Left kidney (tissue), 8 donors: ENCODE measurements at places on chromosomes 4 and X. TPM values are rescaled to one million over a fixed set of nuclear protein-coding genes. Genes with fewer than 3 reads are reported as not detected.

EDNRA gene
- 88.5 TPM for polyA plus RNA-seq

TMEM154 gene
- polyA plus RNA-seq: 1.5 TPM

MMAA gene
- 14.2 TPM for polyA plus RNA-seq

CXorf49 gene
- not detected for polyA plus RNA-seq

NWD2 gene
- 0.23 TPM for polyA plus RNA-seq

HEPH gene
- 53.6 TPM for polyA plus RNA-seq

CT45A3 gene
- not detected for polyA plus RNA-seq

FAM184B gene
- 0.85 TPM for polyA plus RNA-seq

GPR143 gene
- 15.9 TPM for polyA plus RNA-seq

VEGFC gene
- 17.1 TPM for polyA plus RNA-seq

PAGE2 gene
- not detected for polyA plus RNA-seq

MSN gene
- 227 TPM for polyA plus RNA-seq

DNA sequence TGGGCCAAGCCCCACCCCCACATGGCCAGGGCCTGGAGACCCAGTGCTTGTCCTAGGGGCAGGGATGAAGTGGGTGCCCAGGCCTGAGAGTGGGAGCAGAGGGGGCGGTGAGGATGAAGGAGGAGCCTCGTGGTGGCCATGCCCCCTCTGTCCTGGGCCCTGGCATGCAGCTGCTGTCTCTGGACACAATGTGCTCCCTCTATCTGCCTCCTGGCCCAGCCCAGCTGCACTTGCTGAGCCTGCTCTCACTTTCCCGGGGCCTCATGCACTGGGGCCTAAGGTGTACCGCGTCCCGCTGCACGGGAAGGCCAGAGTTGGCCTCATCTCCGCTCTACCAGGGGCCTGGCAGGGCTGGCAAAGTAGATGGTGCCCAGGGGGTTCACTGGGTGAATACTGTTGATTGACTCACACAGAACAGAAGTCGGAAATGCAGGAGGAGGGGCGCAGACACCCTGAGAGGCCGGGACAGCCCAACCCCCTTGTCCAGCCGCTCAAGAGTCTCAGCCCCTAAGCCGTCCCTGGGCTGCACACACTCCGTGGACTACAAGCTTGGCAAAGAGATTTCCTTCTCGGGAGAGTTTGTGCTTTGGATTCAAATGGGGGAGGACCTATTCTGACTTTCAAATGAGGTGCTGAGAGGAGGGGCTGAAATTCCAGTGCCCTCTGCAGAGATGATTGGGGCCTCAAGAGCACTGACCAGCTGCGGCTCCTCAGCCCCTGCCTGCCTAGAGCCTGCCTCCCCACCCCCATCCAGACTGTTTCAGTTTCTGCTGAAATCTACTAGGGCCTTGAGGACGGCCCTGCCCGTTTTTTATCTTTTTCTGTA is 112.4 kb downstream of the PSAPL1 start:
- peak; percentile 70 for DNase-seq

DNA sequence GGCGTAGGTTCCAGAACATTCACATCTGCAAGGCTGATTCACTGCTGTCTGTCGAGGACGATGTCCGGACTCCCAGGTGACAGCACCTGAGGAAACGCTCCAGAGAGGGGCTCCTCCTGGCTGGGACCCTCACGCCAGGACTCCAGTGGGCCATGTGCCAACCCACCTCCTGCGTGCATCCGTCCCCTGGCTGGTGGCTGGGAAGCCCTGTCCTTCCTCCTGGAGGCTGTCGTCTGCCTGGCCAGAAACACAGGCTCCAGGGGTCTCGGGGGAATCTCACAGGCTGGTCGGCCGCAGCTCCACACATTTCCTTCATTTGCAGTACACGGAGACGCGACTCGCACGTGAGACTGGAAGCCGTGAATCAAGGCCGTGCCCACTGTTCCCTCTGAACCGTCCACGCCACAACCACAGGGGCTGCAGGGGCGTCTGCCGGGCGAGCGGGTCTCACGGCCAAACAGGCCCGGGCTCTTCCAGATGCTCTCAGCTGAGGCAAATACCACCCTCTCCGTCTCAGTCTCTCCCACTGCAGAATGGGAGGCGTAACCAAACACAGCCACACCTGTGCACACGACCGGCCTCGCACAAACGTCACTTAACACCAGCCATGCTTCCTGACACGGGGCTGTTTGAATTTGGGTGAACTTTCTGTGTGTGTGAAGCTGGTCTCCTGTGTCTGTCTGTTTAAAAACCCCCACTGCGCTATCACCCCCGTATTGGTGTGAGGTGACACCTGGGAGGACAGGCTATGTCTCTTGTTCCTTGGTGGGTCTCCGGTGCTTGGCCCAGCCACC is 38.7 kb upstream of the MXD4 start:
- no peak for DNase-seq

- peak; percentile 91 for DNase-seq
Measured at GRCh38 chr4:8274765-8275547, 5.4 kb downstream of the HTRA3 start.

GRCh38 chr4:98448908-98449307 is 187.7 kb downstream of the RAP1GDS1 start:
- no peak for DNase-seq

DNA sequence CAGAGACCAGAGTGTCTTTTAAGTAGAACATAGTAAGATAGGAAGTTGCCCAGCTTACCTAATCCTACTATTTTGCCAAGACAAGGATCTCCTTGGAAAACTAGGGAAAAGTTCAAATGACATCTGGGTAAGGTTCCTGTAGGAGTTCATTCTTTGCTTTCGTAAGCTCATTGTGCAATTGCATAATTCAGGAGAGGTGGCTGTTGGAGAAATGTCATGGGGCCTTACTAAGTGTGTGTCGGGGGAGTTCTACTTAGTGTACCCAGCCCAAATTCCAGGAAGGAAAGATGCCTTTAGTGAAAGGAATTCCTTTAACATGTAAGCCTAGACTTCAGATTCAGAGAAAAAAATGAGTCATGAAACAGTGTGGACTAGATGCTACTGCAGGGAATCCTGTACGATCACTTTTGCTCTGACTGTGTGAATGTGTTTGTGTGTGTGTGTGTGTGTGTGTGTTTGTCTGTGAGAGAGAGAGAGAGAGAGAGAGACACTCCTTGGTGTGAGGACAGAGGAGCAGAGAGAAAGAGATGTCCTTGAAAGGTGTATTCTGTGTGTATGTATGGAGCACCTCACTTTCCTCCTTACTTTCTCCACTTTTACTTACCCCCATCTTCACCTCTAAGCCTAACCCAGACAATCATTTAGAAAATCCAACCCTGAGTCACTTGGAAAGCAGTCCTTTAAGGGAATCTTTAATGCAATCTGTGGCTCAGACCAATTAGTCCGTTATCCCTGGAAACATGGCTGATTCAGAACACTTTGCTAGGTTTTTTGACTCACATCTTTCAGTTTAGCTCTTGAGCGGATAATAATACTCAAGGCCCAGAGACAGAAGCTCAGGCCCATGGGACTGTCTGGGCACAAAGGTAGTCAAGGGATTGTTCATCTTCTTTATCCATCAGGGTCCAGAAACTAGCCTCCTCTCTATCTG is 114.5 kb upstream of the ACSL4 start:
- no peak for DNase-seq

DNA sequence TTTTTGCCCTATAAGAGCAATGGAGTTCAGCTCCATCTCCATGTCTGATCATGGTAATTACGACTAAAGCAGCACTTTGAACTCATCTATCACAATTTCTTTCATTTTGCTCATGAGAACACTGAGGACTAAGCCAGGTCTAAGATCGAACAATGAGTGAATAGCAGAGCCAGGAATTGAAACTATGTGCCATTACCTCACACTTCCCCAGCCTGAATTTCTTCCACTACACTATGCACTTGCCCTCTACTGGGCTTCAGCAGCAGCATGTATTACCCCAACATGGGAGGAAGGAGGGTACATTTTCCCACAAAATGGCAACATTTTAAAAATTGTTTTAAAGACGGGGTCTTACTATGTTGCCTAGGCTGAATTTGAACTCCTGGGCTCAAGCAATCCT is 274.7 kb upstream of the FGF13 start:
- DNase-seq: no peak

- no peak for DNase-seq
Measured at GRCh38 chr4:53221832-53222480, 143.9 kb downstream of the SCFD2 start.

DNA sequence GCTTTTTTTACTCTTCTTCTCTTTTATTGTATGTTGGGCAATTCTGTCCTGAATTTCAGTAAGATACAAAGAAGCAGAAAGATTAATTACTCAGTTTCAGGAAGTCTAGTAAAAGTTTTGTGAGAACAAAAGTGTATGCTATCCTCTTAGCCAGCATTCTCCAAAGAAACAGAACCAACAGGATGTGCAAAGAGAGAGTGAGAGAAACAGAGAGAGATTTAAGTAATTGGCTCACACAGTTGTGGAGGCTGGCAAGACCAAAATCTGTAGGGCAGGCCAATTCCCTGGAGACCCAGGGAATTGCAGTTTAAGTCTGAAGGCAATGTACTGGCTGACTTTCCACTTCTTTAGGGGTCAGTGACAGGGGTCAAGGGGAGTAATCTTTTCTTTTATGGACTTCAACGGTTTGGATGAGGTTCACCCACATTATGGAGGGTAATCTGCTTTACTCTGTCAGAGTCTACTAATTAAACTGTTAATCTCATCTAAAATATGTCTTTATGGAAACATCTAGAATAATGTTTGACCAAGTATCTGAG is 59.2 kb upstream of the SLC39A8 start:
- no peak for DNase-seq

- no peak for DNase-seq
Measured at GRCh38 chr4:130309221-130309620, 1213.3 kb downstream of the C4orf33 start.

GRCh38 chr4:40648131-40648530 is 18.5 kb upstream of the RBM47 start:
- DNase-seq: no peak

DNA sequence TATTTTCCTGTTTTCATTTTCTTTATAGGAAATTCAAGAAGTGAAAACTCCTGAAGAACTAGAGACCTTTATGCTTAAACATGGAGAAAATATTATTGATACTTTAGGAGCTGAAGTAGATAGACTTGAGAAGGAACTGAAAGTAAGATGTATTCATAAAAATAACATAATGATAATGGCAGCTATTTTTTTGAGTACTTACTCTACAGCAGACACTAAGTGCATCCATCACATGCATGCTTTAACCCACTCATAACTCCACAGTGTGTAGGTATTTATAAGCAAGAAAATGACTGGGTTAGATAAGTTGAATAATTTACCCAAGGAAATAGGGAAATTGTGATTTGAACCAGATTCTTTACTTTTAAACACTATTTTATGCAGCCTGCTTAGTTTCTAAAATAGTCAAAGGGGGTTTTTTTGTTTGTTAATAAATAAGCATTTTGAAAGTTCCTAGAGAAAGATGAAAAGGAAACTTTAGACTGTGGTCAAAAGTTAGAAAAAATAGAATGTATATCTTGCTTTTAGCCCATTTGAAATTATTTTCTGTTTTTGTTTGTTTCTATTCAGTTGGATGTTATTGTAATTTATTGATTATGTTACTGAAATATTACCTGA is 74.2 kb downstream of the BEND4 start:
- DNase-seq: no peak

- no peak for DNase-seq
Measured at GRCh38 chr4:6321361-6321760, 51.7 kb downstream of the WFS1 start.

- DNase-seq: no peak
Measured at GRCh38 chr4:173522951-173523395, 7.1 kb downstream of the HAND2 start.

DNA sequence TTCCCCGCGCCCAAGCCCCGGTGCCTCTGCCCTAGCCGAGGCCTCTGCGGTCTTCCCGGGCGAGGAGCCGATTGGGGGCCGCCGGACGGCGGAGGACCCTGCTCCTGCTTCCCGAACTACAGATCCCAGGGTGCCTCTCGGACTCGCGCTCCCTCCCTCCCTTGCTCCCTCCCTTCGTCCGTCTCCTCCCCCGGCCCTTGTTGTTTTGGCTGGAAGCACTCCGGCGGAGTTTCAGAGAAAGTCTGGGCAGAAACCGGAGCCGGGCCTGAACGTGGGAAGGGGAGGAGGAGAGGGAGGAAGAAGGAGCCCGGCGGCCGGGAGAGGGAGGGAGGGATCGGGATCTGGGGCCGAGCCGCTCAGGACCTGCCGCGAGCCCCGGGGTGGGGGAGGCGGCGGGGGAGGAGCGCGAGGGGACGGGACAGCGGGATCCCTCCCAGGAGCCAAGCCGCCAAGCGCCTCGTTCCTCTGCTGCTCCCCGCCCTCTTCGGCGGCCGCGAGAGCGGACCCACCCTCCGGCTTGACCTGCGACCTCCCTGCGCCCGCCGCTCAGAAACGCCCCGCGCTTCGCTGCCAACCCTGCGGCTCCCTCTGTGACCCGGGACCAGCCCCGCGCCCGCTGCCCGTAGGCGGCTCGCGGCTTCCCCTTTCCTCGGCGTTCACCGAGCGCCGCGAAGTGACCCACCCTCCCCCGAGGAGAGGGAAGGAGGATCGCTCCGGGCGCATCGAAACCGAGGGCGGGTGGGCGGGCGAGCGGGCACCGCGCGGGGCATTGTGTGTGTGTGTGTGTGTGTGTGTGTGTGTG is 496 bp upstream of the GAB1 start:
- DNase-seq: peak; percentile 95

GRCh38 chrX:110691446-110691845 is 104.2 kb downstream of the CHRDL1 start:
- DNase-seq: no peak
